Bronchial epithelial cell (primary cell): ENCODE measurements at places on chromosomes 4 and X.

DNA sequence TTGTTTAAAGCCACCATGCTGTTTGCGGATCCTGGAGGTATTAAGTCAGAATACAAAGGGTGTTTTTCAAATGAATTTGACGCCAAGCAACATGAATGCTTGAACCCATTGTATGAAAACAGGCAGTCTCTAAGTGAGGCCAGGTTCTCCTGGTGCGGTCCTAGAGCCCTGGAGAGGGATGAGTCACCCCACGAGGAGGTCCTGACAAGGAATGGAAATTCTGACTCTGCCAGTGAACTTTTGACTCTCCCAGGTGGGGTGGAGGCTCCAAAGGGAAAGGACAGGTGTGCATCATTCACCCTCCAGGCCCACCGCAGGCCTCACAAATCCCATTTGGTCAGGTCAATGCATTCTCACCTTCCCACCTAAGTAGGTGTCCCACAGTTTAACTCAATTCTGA, 1.5 kb downstream of the TRIM2 start:
- DNase-seq = peak; percentile 77

- no peak for DNase-seq
These were observed 227.2 kb downstream of the ANK2 start for GRCh38 chr4:113276464-113277170.

DNA sequence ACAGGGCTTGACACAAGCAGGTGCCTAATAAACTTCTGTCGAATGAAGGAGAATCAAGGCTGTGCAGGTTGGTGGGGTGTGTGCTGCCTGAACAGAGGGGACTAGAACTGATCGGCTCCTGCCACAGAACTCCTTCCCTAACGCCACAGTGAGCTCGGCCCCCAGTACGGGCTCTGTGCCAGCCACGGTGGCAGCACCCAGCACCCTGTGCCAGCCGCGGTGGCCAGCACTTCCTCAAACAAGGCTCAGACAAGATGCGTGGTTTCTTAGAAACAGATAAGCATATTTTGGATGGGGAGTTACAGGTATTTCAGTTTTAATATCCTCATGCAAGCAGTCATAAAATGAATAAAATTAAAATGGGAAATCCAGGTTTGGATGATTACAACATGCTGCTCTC, 26.0 kb upstream of the C4orf50 start:
- DNase-seq = no peak

DNA sequence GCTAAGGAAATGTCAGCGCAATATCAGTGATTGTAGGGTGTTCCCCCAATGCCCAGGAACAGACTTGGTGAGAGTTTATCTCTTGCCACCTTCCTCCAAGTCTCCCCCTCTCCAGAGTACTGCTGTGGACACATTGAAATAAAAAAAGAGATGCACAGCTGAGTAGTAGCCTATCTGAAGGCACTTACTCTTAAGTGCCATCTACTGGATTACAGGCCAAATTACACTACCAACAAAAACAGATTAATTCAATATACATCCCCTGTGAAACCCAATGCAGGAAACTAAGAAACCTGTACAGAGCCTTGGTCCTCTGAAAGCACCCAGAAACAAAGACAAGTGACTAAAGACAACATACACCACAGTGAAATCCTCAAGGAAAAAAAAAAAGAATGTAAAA, 460.3 kb downstream of the ZIC3 start:
- DNase-seq = no peak

DNA sequence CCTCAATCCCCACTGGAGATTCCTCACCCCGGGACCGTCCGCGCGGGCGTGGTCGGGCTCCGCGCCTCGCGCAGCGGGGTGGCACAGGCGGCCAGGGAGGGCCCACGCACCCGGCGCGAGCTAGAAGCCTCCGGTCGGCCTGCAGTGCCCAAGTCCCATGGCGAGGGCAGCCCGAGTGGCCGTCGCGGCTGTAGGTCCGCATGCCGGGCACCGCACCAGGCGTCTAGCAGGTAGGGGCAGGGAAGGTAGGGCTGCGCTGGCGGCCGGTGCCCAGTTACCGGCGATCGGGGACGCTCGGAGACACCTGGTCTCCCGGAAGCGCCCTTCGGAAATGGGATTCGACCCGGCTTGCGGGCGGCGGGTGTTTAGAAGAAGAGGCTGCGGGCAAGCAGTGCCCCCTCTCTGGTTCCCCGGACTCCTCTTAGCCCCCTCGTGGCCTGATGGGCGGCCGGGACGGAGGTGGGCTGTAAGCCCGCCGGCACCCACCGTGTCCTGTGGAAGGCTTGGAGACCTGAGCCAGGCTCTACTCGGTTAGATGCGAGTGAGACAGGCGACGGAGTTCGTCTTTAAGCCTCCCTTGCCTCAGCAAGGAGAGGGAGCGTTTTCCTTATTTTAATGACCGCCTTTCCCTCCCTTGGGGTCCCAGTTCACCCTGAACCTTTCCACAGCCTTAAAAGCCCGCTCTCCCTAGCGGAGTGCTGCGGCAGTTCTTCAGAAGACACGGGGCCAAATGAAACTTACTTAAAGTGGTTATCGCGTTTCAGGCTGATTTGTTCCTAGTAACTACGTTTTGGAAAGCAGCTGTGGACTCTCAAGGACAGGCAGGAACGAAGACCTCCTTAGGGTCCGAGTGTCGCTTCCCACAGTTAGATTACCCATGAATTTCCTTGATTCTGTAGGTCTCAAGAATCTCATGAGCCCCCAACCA, 821 bp downstream of the SLITRK2 start:
- no peak for DNase-seq

- DNase-seq = no peak
These were observed 216.0 kb upstream of the FTHL17 start for GRCh38 chrX:31287861-31288260.

DNA sequence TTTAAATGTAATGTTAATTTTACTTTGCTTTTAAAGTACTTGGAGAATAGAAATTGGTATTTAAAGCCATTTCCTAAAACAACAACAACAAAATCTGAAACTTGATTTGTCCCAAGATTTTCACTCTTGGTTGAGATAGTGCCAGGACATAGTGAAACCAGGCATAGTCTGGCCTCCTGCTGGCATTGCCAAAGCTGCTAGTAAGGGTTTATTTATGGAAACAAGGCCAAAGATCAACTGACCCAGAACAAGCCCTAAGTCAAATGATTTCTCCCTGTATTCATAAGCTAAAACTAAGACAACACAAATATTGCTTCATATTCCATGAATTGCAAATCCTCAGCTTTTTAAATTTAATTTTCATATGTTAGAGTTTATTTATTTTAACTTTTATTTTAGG, 227.5 kb upstream of the FGF13 start:
- no peak for DNase-seq

DNA sequence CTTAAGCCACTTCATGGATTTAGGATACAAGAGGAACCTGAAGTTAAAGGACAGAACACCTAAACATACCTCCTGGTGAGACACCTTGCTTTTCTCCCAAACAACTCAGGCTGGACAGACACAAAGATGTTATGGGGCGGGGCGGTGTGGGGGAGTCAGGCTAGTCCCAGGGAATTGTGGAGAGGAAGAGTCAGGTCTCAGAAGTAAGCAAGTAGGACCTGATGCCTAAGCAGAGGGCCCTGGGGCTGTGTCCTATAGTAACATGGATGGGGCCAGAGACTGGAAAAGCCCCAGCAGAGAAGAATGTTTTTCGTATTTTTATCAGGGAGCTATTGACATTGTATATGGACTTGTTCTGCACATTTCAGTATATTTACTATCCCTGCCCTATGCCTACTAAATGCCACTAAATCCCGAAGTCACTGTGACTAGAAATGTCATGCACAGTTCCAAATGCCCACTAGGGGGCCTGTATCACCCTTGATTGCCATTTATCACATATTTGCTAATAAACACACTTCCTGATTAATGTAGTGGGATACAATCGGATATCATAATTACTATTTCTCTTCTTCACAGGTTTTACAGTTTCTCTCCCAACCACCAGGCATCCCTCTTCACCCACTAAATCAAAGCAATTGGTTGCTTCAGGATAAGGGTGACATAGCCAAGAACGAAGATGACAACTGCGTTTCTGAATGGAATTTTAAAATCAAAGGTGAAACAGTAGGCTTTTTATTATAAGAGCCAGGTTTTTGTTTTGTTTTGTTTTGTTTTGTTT, 23.8 kb upstream of the ARHGAP10 start:
- DNase-seq = peak; percentile 56

GRCh38 chrX:45850197-45850774, 649.6 kb upstream of the DIPK2B start:
- DNase-seq = peak; percentile 20

DNA sequence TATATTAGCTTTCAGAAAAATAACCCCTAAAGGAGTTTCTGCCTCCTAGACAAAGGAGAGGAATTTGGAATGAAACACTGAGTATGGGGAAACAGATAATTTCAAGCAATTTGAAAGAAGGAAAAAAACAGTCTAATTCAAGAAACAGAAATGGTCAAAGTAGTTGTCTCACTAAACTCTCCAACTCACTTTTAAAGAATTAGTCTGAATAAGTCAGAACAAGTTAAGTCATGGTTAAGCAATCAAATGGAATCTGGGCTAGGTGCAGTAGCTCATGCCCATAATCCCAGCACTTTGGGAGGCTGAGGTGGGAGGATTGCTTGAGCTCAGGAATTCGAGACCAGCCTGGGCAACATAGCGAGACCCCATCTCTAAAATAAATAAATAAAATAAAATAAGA, 95.7 kb upstream of the GRIA3 start:
- peak; percentile 77 for DNase-seq

DNA sequence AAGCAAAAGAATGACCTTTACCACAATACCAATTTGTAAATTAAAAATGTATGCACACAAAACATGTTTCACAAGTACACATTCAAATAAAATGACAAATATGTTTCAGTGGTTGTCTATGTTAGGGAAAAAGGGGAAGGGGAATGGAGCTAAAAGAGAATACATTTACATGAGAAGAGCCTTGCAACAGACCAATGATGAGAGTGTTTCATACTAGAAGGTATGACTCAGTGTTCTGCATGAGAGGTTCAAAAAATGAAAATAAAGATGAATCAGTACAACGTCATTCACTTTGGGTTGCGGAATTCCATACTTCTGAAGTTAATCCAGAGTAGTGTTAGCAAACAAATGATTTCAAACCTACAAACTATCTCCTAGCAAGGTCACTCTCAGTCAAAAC, 51.7 kb downstream of the RPGR start:
- peak; percentile 92 for DNase-seq

DNA sequence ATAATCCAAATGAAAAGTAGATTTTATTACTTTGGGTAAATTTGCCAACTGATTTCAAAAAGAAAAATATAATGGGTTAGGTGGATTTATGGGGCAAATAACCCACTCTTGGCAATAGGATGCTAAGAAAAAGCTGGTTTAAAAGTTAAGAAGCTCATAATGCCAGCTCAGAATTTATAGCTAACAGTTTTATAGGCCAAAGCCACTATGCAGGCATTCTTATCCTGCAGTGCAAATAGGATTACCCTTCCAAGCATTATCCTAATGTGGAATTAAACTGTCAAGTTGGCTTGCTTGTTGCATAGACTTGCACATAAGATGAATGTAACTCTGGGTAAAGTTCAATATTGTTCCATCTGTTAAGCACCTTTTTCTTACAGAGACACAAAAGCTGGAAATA, 703.0 kb downstream of the PCDH18 start:
- DNase-seq = no peak
